GM12878 (cell line): ENCODE measurements at places on chromosomes 5 and 9.

DNA sequence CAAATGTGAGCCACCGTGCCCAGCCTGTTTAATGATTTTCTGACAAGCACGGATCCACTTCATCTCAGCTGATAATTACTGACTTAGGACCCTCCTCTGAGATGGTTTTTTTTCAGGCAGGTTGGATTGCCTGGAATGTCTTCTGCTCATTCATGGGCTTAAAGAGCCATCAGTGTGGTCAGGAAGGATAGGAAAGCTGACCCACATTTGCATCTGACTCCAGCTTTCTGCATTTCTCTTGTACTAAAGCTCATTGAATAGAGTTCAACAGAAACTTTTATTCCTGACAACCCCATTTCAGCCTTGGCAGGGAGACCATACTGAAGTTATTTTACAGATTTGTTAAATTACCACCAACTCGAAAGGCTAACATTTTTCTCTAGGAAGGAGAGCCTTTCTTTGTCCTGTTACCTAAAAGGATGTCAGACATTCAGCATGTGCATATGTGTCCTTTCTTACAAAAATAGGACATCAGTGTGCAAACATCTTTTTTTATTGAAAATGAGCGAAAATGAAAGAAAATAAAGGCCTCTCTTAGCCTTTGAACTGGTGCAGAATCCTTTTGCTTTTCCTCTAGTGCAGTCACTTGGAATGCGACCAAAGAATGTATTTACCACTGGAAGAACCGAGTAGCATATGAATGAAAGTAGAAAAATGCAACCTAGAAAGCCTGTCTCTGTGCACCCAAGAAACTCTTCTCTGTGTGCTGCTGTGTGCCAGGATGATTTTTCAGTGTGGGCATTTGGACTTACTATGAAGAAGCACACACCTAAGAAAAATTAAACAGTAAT, 26.6 kb downstream of the ADCY2 start:
- DNase-seq, result no peak

GRCh38 chr5:124087752-124088151, 575.8 kb downstream of the CSNK1G3 start:
- DNase-seq, result no peak

DNA sequence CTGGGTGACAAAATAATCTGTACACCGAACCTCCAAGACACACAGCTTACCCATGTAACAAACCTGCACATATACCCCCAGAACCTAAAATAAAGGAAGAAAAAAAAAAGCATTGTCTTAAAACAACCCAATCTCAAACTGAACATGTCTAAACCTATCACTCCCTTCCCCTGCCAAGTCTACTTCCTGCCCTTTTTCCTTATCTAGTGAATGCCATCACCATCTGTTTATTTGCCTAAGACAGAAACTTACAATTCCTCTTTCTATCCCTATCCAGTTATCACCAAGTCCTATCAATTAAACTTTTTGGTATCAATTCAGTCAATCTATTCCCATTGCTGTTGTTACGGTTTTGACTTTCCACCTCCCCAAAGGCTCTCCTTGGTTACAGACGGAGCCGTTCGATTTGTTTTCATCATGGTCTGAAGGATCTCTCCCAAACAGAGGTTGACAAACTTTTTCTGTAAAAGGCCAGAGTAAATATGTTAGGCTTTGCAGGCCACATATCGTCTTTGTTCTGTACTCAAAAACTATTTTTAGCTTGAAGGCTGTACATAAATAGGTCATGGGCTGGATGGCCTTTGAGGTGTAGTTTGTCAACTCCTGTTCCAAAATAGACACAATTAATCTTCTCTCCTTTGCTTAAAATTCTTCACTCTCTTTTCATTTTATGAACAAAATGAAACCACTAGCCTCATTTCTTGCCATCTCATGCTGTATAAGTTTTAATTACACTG, 12.1 kb downstream of the NOL8 start:
- no peak for DNase-seq

DNA sequence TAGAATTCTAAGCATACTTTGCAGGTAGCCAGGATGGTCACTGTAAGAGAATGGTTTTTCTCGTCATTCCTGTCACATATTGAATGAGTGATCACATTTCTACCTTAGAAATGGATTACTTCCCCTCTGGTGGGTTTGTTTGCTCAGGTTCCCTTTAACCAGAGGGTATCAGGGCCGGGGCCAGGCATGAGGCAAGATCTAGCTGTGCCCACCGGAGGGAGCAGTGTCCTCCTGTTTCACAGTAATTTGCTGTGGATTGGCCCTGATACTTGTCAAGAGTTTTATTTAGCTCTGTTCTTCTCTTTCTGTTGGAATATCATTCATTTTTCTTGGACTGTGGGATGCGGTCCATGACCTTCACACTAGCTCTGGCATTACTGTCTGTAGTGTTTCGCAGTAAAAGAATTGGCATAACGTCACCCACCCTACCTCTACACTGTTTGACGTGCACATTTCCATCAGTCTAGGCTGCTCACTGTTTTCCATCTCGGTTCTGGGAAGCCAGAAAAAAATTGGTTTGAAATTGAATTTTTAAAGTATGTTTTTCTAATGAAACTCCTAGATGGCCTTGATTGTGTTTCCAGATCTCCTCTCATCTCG, 42.4 kb upstream of the ZBED3 start:
- no peak for DNase-seq

DNA sequence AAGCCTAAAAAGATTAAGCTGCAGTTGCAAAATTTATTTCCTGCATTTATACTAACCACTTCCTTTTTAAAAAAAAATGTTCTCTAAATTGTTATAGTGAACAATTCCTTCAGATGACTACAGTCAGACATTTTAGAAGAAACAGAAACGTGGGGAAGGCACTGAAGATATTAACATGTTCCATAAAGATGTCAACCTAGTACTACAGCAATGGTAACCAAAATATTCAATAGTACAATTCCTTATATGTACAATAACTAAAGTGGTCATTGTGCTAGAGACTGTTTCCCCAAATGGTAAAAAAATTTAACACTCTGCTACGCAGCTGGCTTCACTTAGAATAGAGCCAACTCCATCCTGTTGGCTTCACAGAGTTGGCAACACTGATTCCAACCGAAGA, 97.7 kb downstream of the FNBP1 start:
- no peak for DNase-seq

DNA sequence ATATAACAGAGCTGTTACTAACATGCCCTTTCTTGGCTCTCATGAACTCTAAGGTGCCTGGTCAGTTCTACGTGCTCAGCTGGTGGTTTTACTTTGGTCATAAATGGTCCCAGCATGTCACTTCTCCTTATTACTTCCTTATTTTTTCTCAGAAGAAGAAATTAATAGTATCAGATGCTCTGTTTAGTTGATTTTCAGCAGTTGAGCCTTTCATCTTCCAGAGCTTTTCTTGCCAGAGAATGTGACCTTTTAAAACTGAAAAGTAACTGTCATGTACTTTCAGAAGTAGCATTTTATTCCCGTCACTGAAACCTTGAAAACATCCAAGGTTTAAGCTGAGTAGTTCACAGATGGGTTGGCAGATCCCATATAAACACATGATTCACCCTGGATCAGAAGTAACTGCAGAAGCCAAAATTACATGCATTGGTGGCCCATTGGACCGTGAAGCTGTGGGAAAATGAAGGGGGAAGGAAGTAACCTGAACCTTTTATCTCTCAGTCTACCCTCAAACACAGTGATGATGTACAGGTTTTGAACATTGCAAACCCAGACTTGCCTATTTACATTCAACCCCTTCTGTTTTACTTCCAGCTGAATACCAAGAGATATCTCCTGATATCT, 50.5 kb downstream of the HACD4 start:
- DNase-seq, result peak; percentile 33

DNA sequence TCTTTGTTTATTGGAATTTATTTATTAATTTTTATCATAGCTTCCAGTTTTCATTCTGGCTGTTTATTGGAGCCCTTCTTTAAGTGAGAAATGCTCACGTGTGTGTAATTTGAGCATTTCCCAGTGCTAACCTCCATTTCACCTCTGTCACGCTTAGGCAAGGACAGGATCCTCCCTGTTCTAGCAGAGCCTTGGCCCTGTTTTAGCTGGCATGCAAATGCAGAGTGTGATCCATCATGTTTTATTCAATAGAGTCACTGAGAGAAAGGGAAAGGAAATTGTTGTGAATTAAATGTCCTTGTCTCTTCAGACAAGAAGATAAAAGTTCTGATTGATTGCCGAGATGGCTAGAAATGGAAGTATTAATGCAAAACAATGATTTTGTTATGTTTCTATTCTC, 137.3 kb upstream of the ACO1 start:
- DNase-seq, result no peak

- DNase-seq, result no peak
These were observed 59.9 kb downstream of the SLC1A3 start for GRCh38 chr5:36666274-36666673.

DNA sequence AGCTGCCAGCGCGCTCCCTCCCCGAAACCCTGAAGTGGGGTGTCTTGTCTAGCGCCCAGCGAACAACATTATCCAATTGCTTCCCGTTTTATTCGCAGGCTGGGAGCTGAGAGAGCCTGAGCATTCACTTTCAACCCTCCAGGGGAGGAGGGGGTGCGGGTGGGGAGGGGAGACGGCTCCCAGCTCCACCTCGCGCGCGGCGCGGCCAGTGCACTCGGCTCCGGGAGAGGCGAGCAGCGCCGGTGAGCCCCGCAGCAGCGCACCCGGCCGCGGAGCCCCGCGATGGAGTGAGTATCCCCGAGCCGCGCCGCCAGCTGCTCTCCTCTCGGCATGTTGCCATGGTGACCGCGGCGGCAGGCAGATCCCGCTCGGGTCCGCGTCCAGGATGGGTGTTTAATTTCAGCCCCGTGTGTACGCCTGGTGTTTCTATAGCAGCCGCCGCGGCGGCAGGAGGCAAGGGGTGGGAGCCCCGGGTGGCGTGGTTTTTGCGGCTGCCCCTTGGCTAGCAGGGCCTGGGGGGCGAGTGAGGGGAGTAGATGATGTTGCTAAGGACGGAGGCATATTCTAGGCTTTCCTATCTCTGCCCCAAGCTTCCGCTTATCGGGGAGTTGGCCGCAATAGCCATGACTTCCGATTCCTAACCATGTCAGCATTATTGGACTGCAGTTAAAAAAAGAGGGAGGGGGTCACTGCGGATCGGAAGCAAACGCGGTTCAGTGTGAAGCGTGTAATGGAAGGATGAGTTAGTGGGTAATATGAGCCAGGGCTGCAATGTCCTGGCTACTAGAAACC, 139.2 kb upstream of the PALM2AKAP2 start:
- no peak for DNase-seq

GRCh38 chr5:80738466-80738865, 83.7 kb upstream of the DHFR start:
- DNase-seq, result no peak

- no peak for DNase-seq
These were observed 92.5 kb downstream of the ATPSCKMT start for GRCh38 chr5:10157085-10157669.

GRCh38 chr5:395156-395920, 47.6 kb upstream of the EXOC3 start:
- DNase-seq, result no peak

- no peak for DNase-seq
These were observed 153.1 kb downstream of the CCDC192 start for GRCh38 chr5:127856292-127856691.

- DNase-seq, result no peak
These were observed 202.5 kb downstream of the GDNF start for GRCh38 chr5:37637165-37637845.

- no peak for DNase-seq
These were observed 129.3 kb downstream of the ENTREP1 start for GRCh38 chr9:69454321-69454720.

- DNase-seq, result peak; percentile 15
These were observed 58.5 kb downstream of the MLANA start for GRCh38 chr9:5949103-5949699.

DNA sequence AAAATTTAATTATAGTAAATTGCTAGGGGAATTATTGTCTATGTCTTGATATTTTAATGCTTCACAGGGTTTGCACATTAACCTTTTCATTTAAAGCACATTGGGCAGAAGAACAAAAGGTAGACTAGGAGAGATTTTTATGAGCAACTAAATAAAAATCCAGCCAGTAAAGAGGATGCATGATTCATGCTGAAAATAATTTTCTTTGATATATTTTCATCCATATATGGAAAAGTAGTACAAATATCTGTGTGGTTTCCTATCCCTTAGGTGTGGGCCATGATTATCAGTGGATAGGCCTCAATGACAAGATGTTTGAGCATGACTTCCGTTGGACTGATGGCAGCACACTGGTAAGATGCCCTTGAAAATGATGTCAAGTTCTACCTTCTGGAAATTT, 83.1 kb downstream of the VCAN start:
- DNase-seq, result no peak

DNA sequence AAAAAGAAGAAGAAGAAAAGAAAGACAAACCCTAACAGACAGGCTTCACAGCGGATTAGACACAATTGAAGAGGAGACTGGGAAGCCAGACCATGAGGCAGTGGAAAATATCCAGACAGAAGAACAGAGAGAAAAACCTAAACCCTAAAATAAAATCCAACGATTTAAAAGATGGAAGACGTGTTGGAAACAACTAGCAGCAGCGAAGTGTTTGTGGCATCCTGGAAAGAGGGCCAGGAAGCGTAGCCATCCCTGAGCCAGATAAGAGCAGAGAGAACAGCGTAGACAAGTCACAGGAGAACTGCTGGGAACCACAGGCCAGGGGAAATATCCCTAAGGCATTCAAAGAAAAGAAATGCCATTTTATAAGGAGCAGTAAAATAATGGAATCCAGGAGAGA, 39.7 kb upstream of the NKD2 start:
- no peak for DNase-seq

GRCh38 chr9:125541840-125542243, 165.2 kb downstream of the MAPKAP1 start:
- no peak for DNase-seq

- no peak for DNase-seq
These were observed 117.5 kb upstream of the OR13F1 start for GRCh38 chr9:104386425-104387069.

DNA sequence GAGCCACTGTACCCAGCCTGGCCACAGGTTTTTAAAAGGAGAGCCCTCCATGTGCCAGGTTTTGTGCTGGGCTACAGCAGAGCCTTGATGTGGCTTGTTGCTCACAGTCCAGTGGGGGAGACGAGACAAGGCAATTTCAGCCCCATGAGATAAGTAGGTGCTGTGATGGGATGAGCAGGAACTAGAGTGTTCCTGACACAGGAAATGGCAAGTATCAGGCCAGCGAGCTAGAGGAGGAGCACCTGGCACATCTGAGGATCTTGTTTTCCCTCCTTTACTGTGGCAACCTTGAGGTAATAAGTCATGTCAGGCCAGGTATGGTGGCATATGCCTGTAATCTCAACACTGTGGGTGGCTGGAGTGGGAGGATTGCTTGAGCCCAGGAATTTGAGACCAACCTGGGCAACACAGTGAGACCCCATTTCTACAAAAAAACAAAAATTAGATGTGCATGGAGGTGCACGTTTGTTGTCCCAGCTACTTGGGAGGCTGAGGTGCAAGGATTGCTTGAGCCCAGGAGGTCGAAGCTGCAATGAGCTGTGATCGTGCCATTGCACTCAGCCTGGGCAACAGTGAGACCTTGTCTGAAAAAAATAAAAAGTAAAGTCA, 3.8 kb upstream of the ZDHHC12 start:
- DNase-seq, result no peak

GRCh38 chr5:54524082-54524481, 6.5 kb downstream of the SNX18 start:
- DNase-seq, result no peak
